Pancreas (tissue), 10 donors: ENCODE measurements at places on chromosomes 12 and 14. TPM values are rescaled to one million over a fixed set of nuclear protein-coding genes. Genes with fewer than 3 reads are reported as not detected.

DNA sequence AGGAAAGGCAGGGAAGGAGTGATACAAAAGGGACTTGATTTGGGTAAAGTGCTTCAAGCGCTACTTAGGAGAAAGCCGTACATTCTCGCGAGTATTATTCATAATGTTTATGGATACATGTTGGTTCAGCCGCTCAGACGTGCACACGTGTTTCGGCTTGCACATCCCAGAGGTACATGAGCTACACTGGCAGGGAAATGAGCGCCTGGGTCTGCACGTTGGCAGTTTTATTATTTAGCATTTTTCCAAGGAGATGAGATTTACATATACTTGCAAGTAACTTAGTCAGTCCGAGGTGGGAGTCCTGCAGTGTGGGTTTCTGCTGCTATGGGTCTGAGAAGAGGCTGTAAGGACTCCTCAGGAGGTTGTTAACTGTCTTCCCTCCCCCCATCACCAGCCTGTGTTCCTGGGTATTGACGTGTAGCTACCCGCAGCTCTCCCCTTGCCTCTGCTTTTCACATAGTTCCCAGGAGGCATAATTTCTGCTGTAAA, 1.5 kb downstream of the PRKCH start:
- no peak for DNase-seq

DNA sequence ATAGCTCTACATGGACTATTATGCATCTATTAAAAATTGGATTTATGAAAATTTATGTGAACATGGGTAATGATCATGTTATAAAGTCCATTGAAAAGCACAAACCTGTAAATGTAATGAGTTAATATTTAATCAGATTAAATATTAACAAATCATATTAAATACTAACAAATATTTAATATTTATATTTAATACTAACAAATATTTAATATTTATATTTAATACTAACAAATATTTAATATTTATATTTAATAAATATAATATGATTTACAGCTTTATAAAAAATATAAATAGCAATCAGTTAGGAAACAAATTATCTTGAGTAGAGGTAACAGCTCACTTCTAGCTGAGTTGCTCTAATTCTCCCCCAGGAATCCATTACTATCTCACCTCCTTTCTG, 758.0 kb upstream of the USP15 start:
- DNase-seq = no peak

DNA sequence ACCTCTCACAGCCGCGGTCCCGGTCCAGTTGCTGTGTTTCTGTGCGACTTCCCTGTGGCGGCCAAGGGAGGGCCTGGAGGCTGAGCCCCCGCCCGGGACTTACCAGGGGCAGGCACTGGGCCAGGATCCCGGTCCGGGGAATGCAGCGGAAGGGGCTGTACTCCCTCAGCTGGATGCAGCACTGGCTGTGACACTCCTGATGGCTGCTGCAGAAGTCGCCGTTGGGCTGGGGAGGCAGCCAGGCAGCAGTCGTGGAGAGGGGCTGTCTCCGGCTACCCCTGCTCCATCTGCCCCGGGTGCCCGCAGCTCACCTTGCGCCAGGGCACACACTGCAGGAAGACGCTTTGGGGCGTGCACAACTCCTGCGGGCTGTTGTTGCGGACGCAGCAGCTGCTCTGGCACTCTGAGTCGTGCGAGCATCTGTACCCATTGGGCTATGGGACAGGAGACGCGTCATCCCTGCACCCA, 6.2 kb downstream of the LRCOL1 start:
- DNase-seq = no peak

- DNase-seq = no peak
These were observed 10.6 kb downstream of the CEP128 start for GRCh38 chr14:80930836-80931389.

DNA sequence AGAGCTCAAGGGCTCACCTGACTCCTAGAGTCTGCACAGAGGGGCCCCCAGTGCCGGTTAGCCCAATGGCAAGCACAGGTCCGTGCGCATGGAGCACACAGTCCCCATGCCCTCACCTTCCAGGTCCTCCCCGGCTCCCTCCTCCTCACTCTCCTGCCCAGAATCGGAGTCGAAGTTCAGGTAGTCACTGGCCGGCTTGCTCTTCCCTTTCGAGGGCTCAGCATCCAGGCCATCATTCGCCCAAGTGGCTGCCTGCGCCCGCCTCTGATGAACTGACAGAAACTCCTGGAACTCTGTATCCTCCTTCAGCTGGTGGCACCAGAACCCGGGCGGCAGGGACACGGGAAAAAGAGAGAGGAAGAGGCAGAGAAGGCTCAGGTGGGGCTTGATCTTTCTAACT, 7.0 kb downstream of the RBM19 start:
- DNase-seq = no peak

GRCh38 chr14:25197885-25198284, 147.9 kb upstream of the STXBP6 start:
- DNase-seq = no peak

GRCh38 chr14:21112255-21112654, 11.4 kb downstream of the TMEM253 start:
- DNase-seq = no peak

DNA sequence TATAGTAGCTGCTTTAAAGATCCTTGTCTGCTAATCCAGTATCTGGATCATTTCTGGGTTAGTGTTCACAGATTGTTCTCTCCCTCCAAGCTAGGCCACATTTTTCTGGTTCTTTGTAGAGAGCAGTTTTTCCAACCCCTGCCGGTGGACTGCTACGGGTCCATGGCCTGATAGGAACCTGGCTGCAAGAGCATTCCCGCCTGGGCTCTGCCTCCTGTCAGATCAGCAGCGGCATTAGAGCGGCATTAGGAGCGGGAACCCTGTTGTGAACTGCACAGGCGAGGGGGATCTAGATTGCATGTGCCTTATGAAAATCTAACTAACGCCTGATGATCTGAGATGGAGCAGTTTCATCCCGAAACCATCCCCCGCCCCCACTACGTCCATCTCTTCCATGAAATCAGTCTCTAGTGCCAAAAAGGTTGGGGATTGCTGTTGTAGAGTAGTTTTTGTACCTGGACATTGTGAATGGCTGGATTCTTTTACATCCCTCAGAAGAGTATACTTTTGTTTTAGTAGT, 50.4 kb downstream of the MYRFL start:
- DNase-seq = no peak

DNA sequence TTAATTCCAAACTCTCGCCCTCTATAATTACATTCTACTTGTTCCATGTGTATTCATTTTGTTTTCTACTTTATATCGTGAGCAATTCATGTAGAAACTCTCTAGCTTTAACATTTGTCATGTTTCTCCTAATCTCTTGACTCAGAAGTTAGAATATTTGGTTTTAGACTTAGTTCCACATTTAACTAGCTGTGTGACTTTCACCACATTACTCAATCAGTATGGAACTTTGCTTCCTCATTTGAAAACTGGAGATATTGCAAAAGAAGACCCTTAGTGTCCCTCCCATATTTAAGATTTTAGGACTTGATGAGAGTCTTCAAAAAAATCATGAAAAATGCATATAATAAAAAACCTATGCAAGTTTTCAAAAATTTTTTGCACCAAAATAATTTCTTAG, 447.5 kb downstream of the GXYLT1 start:
- no peak for DNase-seq

- DNase-seq = no peak
These were observed 62.8 kb upstream of the DIO3 start for GRCh38 chr14:101498526-101498860.

DNA sequence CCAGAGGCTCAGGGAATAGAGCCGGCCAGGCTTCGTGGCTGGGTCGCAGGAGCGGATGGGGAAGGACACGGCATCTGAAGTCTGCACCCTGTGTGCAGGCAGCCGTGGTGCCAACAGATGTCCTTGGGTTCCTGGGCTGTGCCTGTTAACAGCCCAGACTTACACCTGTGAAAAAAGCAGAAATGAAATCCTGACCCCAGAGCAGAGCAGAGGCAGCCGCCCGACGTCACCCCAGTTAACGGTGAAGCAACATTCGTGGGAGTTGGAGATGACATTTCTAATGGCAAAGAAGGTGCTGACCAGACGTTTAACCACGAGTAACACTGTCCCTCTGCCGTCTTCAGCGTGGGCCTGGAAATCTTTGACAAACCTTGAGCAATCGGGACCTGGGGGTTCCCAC, 200.3 kb upstream of the DIO3 start:
- DNase-seq = no peak

DNA sequence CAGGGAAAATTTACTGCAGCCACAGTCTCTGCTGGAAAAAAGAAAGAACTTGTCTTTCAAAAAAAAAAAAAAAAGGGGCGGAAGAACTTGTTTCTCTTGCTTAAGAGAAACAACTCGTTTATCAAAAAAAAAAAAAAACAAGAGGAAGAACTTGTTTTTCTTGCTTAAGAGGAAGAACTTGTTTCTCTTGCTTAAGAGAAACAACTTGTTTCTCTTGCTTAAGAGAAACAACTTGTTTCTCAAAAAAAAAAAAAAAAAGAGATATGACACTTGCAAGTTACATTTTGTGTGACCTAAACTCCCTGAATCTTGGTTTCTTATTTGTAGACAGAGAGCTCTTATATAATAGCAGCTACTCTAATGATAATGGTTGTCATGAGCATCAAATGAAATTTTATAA, 44.7 kb upstream of the USP15 start:
- no peak for DNase-seq

GRCh38 chr14:64773577-64773976, 69.4 kb downstream of the PLEKHG3 start:
- DNase-seq = no peak

DNA sequence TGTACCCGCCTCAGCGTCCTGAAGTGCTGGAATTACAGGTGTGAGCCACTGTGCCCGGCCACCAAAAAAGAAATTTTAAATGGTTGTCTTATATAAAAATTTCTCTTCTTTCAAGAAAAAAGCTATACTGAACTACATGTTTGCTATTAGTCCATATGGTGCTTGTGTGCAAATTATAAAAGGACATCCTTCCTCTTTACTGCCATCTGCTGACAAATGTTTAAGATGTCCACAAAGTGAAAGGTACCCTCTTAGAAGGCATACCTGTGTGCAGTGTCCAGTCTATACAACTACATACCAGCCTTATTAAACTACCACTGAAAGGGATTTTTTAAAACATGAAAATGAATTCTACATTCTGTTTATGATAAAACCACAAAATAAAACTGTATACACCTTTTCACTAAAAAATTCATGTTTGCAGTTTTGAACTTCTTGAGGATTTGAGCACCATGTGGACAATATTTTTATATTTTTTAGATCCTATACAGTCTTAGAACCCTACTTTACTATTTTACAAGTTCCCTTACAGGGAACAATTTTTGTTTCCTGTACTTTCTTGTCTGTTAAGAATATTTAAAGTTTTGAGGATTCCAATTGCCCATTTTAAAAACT, 32.8 kb upstream of the TOMM20L start:
- DNase-seq = no peak

- no peak for DNase-seq
These were observed 80.0 kb downstream of the EP400 start for GRCh38 chr12:132029503-132030300.

DNA sequence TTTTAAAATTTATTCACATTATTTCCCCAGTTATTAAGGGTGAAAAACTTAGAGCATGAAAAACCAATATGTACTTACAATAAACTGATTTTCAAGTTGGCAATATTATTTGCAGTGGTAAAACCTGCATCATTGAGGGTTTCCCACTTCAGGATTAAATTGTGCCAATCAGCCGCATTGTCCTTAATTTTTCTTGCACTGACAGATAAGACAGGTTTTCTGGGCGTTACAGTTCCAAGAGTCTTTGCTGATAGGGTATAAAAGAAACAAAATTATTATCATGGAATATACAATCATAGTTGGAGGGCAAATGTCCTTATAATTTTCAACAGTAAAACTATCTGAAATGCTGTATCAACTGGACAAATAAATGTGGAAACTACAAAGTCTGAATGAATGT, 3.3 kb downstream of the CINP start:
- DNase-seq = no peak

DNA sequence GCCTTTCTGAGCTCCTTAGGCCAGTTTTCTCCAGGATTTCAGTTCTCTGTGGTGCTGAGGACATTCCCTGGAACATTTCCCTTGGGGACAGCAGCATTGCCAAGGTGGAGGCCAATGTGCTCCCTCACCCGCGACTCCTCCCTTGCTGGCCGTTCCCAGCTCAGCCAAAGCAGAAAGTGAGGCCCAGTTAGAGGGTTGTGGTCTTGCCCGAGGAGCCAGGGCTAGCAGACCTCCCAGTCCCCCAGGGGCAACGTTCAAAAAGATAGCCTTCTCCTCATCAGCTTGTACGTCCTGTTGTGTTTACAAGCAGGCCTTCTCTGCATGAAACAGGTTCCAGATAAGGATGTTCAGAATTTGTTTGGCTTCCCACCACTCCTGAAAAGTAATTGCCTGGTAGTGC, 78.4 kb downstream of the SSPN start:
- no peak for DNase-seq

- DNase-seq = no peak
These were observed 55.7 kb downstream of the TRPV4 start for GRCh38 chr12:109777544-109777943.

The BCL2L14 gene
- total RNA-seq = 5.3 TPM

The BCL11B gene
- total RNA-seq = 0.41 TPM

The SLC39A2 gene
- total RNA-seq = not detected

The STXBP6 gene
- 24.4 TPM for total RNA-seq

The NPFF gene
- not detected for total RNA-seq

The C12orf54 gene
- total RNA-seq = not detected

The SLC6A12 gene
- total RNA-seq = 0.81 TPM
